ENCODE measurements at places on chromosomes 6 and 20. TPM values are rescaled to one million over a fixed set of nuclear protein-coding genes. Genes with fewer than 3 reads are reported as not detected.

The LAMA4 gene
- 4.9 TPM for total RNA-seq

The DACT2 gene
- total RNA-seq: 7.3 TPM

The KHDC1L gene
- total RNA-seq: not detected

- no peak overlapping the region for H3K4me3 ChIP-seq
- no peak for DNase-seq
- H3K36me3 ChIP-seq: no peaks in the 10 kb centered on the region
- 0 out of 2 replicates have a peak, but pooled peaks cover 9% of the 10 kb centered on the region for H3K4me1 ChIP-seq
- H3K27ac ChIP-seq: no peak overlapping the region
Observed at GRCh38 chr20:24360531-24360930, 108.9 kb upstream of the SYNDIG1 start.

GRCh38 chr20:36463212-36464061 is 77.9 kb upstream of the MYL9 start:
- DNase-seq: no peak
- H3K4me1 ChIP-seq: peaks cover 48% of the 10 kb centered on the region
- H3K27me3 ChIP-seq: no peaks in the 10 kb centered on the region
- no peak overlapping the region for H3K27ac ChIP-seq

DNA sequence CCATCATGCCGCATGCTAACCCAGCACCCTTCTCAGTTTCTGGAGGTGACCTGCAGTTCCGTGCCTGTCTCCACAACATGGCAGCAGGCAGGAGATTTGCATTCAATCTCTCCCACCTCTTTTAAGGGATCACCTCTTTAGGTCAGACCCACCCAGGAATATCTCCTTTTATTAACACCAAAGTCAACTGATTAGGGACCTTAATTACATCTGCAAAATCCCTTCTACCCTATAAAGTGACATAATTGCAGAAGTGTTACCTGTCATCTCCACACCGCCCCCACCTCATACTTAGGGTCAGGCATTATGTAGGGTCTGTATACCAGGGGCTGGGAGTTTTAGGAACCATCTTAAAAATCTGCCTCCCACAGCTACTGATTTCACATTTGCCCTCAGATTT is 267.5 kb downstream of the TMEM242 start:
- H3K4me1 ChIP-seq: peaks cover 18% of the 10 kb centered on the region
- H3K4me3 ChIP-seq: no peak overlapping the region
- H3K27ac ChIP-seq: no peak overlapping the region

GRCh38 chr20:18739751-18740166 is 73.8 kb upstream of the SCP2D1 start:
- no peaks in the 10 kb centered on the region for H3K36me3 ChIP-seq
- peak; percentile 50 for DNase-seq
- H3K27ac ChIP-seq: no peak overlapping the region
- H3K4me3 ChIP-seq: no peak overlapping the region

DNA sequence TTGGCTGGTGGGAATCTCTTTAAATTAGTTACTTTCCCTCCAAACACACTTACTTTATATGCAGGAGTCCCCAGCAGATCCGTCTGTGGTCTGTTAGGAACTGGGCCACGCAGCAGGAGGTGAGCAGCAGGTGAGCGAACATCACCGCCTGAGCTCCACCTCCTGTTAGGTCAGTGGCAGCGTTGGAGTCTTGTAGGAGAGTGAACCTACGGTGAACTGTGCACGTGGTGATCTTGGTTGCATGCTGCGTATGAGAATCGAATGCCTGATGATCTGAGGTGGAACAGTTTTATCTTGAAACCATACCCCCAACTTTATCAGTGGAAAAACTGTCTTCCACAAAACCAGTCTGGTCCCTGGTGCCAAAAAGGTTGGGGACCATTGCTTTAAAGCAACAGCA is 5.0 kb downstream of the SERPINB6 start:
- peaks cover 18% of the 10 kb centered on the region for H3K4me1 ChIP-seq
- no peaks in the 10 kb centered on the region for H3K27me3 ChIP-seq
- no peaks in the 10 kb centered on the region for H3K36me3 ChIP-seq
- no peak overlapping the region for H3K27ac ChIP-seq

DNA sequence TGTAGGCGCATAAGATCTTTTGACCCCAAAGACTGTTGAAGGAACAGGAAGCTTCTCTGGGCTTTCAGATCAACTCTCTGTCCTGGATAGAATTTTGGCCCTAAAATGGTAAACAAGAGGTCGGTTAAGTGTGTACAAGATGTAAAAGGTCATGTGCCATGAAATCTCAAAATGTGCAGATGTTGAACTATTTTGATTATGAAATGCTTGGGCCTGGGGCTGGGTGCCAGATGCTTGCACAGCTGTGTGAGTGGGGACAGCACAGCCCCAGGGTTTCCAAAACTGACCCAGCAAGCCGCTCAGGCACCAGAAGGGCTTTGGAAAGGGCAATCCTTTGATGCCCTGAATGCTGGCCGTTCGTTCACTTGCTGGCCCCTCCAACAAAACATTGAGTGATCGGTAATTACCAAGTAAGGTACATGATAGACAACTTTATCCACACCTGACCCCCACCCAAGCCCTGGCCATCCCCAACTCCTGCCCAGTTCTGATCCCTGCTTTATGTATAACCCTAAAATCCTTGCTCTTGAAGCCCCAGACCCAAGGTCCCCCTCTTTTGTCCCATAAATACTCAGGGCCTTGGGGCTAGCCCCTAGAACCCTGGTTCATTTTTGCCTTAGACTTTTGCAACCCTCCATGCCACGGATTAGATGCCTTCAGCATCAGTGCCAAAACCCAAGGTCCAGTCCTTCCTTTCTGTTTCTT is 1.9 kb downstream of the TMEM239 start:
- no peaks in the 10 kb centered on the region for H3K36me3 ChIP-seq
- peaks cover 50% of the 10 kb centered on the region for H3K27me3 ChIP-seq
- no peak overlapping the region for H3K27ac ChIP-seq

All from GM23338 (cell line).